Right cardiac atrium (tissue), 5 donors: ENCODE measurements at places on chromosomes 7 and 10. TPM values are rescaled to one million over a fixed set of nuclear protein-coding genes. Genes with fewer than 3 reads are reported as not detected.
A peak's percentile ranks its signal among the peaks of the same experiment; 100 is the strongest.

FGF8 gene
- not detected for polyA plus RNA-seq

ANKRD61 gene
- polyA plus RNA-seq: 0.11 TPM

NODAL gene
- not detected for polyA plus RNA-seq

NSUN6 gene
- polyA plus RNA-seq: 6.6 TPM

USP6NL gene
- polyA plus RNA-seq: 3.9 TPM

GRCh38 chr7:96308950-96309263 is 13.0 kb downstream of the SLC25A13 start:
- DNase-seq: no peak

DNA sequence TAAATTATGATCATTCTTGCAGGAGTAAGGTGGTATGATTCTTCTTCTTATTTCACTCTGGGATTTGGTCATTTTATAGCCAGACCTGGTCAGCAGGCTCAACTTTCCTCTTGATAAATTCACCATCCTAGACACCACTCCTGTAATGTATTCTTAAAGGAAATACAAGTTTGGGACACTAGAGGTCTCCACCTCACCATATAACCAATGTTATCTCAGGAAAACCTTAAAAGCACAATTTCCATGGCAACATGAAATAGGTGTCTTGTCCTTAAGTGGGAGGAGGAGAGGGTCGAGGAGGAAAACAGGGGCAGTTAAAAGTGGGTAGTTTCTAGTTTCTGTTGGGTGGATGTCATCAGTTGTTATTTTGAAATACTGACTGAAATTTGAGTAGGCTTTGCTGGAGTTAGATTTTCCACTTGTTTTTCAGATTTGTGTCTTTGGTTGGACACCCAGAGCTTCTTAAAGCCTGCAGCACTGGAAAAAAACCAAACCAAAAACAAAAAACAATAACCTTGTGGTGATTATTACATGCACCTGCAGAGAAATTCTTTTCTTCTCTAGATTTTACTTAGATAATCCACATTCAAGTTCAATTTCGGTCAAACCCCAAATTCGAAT is 163.1 kb downstream of the PRKCQ start:
- DNase-seq: no peak

GRCh38 chr7:2938514-2939192 is 94.5 kb upstream of the GNA12 start:
- no peak for DNase-seq

GRCh38 chr7:26372249-26372648 is 80.6 kb downstream of the SNX10 start:
- DNase-seq: no peak

- no peak for DNase-seq
Measured at GRCh38 chr7:133310232-133310862, 57.5 kb downstream of the EXOC4 start.

- no peak for DNase-seq
Measured at GRCh38 chr10:12465385-12466136, 116.2 kb downstream of the CAMK1D start.

DNA sequence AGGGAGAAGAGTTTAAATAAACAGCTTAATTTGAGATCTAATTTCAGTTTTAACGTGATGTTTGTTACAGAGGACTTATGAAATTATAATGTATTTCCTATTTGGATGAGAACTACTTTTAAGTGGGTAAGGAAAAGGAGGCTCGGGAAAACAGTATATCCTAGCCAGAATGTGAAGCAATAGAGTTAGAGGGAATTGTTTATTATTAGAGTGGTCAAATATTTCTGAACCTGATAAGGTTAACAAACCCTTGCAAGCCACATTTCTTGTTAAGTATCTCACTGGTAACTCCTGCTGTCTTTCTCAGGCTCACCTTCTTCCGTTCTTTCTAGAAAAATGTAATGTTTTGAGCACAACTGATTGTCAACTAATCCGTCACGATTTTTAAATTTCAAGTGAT is 335.1 kb upstream of the MBL2 start:
- no peak for DNase-seq

GRCh38 chr10:109852475-109853037 is 70.8 kb downstream of the XPNPEP1 start:
- DNase-seq: peak; percentile 79

GRCh38 chr10:82282782-82283456 is 407.9 kb downstream of the NRG3 start:
- no peak for DNase-seq

GRCh38 chr7:129123510-129123857 is 21.0 kb upstream of the TSPAN33 start:
- DNase-seq: no peak

DNA sequence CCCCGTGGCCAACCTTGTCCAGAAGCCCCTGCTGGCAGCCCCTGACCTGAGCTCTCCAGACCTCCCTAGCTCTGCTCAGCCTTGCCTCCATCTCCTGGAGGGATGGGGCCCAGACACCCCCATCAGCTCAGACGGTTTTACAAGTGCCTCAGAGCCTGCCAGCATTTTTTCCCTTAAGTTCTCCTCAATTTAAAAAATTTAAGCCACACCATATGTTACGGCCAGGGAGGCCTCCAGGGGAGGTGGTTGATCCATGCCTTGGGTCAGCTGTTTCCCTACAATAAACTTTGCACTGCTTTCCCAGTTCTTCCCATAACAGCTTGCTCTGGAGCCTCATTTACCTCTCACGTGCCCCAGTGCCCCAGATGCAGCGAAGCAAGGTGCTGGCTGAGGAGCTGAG is 143.5 kb downstream of the RGS10 start:
- DNase-seq: no peak

DNA sequence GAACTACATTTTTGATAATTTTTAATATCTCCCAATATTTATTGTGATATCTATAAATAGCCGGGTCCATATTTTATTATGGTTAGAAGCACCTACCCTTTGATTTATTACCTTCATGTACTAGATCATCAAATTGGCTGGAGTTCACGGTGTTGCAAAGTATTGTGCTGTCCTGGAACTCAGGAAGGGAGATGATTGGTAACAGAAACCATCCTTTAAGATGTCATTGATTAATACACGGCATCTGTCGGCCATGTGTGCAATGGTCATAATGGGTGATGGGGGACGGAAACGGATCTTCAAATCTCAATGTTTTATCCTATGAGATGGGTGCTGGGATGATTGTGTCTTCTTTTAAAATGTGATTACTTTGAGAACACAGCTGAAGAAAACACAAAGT is 157.0 kb downstream of the NEBL start:
- DNase-seq: no peak

DNA sequence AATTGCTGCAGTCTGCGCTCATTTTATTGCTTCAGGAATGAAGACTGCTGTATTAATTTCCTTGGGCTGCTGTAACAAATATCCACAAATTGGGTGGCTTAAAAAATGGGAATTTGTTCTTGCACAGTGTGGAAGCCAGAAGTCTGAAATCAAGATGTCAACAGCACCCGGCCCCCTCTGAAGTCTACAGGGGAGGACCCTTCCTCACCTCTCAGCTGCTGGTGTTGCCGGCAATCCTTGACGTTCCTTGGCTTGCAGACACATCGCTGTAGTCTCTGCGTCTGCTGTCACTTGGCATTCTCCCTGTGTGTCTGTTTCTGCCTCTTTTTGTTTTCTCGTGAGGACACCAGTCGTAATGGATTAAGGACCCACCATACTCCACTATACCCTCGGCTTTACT is 166.2 kb downstream of the PTPN20 start:
- DNase-seq: no peak

DNA sequence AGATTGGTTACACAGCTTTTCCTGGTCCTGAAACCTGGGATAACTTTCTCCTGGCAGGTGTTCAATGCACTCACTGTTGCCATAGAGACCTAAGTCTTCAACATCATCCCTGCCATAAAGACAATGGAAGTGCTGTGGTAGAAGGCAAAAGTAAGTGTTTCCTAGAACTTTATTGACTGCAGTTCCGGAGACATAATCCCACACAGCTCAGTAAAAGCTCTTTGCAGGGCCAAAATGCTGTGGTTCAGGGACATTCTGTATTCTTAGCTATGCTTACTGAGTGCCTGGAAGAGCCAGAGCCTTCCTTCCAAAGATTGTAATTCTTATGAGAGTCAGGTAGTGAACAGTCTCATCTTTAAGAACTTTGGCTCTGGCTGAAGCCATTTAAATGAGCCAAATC is 5.3 kb downstream of the WIPF3 start:
- DNase-seq: no peak

DNA sequence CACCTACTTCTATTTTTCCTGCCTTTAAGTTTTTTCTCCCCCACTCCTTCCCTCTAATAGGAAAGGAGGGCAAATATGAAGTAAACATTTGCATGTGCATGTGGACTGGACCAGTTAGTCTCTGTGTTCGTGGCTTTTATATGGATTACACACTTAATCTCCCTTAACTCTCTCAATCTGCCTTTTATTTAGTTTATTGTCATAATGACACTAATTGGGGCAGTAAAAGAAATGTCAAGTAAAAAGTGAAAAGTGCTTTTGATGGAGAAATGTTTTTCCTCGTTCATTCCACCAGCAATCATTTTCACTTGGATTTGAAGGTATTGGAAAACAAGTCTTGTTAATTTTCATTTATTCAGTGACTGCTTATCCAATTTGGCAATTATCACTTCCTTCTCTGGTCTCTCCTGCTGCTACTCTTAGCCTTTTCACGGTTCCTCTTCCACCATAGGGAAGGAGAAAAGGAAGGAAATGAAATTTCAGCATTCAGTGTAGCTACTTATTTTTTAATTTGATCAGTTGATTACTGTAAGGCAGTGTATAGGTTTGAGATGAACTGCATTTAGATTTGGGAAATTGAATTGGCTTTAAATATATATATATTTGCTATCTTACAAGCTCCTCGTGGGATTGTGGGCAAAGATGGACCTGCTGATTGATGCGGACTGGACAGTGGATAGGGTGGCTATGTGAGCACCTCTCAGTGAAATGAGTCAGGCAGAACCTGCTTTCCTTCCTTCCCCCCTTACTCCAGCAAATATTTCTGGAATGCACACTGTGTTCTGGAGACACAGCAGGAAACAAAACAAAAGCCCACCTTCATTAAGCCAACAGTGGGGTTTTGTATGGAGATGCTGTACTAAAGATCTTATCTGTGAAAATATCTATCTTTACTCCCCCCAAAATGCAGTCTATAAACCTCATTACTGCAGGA is 77.5 kb downstream of the LRRC4 start:
- no peak for DNase-seq

- DNase-seq: peak; percentile 63
Measured at GRCh38 chr10:84138478-84139125, 707 bp upstream of the GHITM start.
